ACHN (cell line): ENCODE measurements at places on chromosomes 12 and 14.

- peak; percentile 96 for DNase-seq
Measured at GRCh38 chr12:56261503-56262232, 3.5 kb upstream of the ANKRD52 start.

GRCh38 chr12:40716037-40716436, 23.8 kb downstream of the CNTN1 start:
- no peak for DNase-seq

GRCh38 chr12:5518584-5519365, 86.9 kb downstream of the NTF3 start:
- DNase-seq: no peak

- no peak for DNase-seq
Measured at GRCh38 chr12:5592310-5592709, 160.4 kb downstream of the NTF3 start.

DNA sequence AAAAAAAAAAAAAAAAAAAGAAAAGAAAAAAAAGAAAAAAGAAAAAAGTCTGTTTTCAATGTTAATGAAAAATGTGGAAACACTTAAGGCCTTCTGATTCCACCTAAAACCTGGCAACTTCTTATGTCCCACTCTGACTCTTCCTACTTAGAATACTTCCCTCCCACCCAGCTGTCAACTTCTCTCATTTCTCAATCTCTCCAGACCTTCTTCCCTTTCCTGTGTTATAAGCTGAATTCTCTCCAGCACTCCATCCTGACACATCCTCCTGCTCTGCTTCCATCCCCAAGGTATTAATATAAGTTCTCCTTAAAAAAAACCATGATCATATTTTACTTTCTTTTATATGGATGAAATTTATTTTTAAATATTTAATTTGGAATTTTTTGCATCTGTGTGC, 20.3 kb upstream of the TMTC1 start:
- no peak for DNase-seq

DNA sequence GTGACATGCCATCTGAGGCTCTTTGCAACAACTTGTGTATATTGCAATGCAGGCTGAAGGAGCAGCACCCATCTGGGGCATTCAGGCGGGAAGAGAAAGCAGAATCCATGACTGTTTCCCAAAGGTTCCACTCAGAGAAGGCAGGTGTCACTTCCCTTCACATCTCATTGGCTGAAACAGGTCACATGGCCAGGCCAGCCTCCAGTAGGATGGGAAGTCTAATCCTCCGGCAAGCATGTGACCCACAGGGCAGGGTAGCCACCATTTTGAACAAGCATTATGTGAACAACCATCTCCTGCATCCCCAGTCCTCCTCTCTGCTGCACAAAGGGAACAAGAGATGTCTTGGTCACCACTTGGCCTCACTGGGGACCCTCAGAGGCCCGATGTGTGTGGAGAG, 70.6 kb downstream of the RIN3 start:
- DNase-seq: no peak

DNA sequence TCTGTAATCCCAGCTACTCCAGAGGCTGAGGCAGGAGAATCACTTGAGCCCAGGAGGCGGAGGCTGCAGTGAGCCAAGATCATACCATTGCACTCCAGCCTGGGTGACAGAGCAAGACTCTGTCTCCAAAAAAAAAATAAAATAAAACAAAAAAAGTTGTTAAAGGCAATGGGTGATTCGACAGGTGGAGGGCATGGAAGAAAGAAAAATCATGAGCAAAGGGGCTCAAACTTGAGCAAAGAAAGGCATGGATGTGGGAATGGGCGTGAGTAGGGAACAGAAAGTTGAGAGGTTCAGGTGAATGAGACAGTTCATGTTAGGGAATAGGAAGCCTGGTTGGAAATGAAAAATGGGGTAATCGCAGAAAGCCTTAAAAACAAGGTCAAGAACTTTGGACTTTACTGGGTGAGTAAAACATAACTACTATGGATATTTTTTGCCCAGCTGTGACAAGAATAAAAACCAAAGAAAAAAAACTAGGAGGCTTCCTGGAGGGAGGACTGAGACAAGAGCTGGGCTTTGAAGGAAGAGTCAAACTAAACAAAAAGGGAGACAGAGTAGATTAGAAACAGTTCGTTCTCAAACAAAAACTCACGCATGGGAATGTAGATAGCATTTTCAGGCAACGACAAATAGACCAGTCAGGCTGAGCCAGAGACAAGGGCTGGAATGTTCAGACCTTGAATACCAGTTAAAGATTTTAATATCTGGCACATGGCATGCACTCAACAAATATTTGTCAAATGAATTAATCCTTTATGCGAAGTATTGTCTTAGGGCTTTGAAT, 18.8 kb downstream of the PYM1 start:
- no peak for DNase-seq

DNA sequence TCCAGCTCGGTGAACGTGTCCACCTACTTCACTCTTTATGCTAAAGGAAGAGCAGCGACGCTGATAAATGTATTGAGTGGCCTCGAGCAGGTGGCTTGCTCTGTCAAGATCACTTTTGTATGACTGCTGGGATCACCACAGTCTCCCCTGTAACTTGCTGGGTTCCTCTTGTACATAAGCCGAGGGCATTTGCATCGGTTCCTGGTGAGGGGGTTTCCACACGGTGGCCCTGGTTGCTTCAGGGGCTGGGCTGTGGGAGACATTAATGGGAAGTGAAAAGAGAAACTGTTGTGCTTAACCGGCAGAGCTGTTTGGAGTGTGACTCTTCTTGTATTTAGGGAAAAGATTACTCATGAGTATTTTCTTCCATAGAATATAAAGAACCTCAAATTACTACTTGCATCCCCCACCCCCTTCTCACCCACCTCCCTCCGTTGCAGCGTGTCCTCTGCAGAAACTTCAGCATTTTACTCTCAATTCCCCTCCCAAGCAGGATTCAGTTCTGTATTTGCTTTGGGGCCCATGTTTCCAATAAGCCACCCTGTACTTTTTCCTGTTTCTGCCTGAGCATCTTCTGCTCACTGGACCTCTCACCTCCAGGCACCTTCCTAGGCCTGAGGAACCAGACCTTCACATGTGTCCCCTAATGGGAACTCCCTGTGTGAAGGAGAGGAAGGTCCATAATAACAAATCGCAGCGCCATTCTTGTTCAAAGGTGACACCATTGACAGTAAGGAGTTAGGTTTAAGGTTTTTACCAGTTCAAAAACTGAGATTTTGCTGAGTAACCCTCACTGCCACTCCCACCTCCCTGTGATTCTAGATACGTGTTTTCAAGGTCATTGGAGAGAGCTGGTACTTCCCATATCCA, 187.0 kb downstream of the ETV6 start:
- DNase-seq: no peak

GRCh38 chr14:83960832-83961512, 1569.0 kb upstream of the FLRT2 start:
- DNase-seq: no peak

DNA sequence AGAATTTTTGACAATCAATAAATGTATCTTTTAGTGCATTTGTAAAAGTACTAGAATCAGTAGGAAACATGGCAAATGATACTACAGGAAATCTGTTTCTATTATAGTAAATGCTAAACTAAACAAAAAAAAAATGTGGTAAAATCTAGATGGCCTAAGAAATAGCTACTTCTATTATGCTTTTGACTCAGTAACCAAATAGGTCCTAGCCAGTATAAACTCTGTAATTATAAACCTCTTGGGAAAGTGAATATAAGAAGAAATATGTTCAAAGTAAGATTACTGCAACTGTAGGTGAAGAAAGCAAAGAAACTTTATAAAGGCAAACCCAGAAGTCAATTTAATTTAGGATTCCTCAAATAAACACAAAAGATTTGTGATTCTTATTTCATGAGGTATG, 581.2 kb downstream of the LRFN5 start:
- DNase-seq: no peak

DNA sequence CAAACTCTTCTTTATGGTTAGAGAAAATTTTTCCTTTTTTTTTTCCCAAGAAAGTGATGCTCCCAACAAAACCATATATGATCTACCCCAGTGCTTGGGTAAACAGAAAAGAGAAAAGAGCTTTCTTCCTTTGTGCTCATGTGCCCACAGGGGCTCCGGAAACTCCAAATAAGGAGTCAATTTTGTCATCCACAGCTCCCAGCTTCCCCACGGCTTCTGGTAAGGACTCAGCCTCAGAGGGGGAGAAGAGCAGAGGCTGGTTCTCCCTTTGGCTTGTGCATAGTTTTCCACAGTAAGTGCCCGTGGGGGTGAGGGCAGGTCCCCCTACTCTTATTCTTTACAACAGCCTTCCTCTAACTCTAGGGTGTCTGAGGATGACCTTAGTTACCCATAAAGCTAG, 13.3 kb upstream of the RGS6 start:
- DNase-seq: no peak

DNA sequence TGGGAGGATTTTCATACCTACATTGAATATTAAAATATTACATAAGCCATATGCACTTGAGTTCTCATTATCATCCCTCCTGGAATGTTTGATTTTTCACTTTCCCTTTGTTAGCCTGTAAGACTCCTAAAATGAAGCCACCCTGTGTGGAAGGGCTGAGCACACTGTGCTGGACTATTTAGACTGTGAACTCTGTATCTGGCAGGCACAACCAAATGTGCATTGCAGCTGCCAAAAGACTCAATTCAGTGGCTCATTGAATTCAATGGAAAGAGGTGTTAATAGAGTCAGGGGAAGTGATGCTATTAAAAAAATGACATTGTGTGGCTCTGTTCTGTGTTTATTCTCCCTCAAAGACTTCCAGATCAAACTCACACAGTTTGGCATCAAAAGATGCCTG, 111.1 kb downstream of the SMOC1 start:
- no peak for DNase-seq

DNA sequence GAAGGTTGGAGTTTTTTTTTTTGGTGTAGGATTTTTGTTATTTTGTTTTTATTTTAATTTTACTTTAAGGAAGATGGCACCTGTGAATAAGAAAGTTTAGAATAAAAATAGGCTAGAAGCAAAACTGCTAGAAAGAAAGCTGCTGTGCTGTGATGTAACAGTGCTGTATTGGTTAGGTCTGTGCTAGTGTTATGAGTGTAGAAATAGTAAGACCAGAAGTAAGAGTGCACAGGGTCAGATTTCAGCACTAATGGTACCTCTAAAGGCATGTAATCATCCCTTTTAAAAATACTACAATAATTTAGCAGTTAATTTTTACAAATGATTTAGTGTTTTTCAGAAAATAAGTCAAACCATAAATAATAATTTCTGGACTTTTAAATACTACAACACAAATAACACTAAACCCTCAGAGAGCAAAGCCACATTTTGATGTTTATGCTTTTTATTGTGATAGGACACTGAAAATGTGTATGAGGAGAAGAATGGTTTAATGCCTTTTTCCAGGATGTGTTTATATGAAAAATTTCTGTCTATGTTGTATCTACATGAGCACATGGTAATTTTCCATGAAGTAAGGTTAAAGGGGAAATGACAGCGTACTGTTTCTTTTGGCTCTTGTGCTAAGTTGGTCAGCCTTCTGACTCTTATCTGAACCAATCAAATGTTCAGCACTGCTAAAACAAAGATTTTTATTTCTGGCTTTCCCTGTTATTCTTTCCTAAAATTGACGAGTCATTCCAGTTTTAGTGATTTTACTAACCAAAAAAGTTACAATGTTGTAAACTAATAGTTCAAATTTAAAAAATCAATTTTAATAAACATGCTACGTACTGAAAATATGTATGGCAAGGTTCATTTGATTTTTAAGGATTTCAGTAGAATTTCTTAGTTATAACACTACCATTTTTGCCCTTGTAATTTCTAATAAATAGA, 96.1 kb downstream of the PPHLN1 start:
- DNase-seq: no peak

DNA sequence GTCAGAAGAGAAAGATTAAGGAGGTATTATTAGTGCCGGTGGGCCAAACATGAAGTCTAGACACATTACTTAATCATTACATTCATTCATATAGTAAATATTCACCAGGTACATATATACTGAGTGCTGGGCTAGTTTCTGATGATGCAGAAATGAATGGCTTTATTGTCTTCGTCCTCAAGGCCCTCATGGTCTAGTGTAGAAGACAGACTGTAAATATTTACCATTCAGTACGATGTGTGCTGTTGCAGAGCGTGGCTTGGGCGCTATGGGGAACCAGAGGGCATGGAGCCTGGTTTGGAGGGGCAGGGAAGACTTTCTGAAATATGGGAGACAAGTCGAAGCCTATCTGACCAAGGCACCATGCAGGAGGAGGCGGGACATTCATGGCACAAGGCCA, 37.0 kb upstream of the TCL1B start:
- DNase-seq: no peak

DNA sequence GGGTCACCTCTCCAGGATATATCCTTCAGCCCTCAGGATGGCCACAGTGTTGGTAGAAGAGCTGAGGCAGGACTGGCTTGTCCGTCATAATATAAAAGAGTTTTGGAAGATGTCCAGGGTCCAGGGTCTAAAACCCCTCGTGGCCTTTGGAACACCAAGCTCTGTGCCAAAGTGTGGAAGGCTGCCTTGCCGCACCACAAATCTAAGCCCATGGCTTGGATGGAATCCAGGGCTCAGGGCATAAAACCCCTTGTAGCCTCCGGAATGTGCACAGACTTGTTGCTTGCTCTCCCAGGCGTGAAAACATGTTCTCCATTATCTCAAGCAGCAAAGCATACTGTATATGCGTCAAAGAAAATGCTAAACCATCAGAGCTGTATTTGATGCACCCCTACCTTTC, 46.7 kb downstream of the TNFAIP2 start:
- DNase-seq: peak; percentile 89

- no peak for DNase-seq
Measured at GRCh38 chr12:115597157-115597712, 680.3 kb downstream of the MED13L start.

DNA sequence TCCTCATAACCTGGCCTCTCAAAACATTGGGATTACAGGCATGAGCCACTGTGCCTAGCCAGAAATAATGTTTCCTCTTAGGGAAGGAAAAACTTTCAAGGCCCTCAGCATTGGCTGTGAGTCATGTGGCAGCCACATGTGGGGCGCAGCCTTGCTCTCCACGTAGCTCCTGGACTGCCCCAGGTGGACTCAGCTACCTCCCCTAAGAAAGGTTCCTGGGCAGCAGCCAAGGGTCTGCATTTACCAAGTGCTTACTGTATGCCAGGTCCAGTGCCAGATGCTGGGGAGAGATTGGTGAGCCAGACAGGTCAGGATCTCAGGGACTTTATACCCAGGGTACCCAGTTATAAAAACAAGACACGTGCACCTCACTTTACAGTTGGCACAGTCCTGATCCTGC, 3.7 kb upstream of the TRPV4 start:
- no peak for DNase-seq

DNA sequence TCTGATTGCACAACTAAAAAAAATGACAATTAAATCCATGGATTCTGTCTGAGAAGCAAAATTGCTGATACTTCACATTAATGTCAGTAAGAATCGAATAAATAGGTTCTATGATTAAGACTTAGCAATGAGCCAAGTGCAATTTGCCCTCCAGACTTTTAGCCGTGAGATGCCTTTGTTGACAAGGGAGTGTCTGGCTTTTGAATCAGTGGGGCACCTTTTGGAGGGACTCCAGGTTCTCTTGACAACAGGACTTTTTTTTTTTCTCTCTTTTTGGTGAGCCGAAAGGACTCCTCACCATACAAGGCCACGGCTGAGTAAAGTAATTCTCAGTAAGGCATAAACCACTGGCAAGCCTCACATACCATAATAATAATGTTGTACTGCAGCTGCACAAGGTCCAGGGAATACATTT, 4.7 kb upstream of the MDM1 start:
- DNase-seq: no peak

- DNase-seq: no peak
Measured at GRCh38 chr14:105485739-105486162, 935 bp upstream of the CRIP1 start.

GRCh38 chr12:64072916-64073575, 149.1 kb downstream of the KICS2 start:
- DNase-seq: no peak

- DNase-seq: no peak
Measured at GRCh38 chr14:81209167-81209836, 11.5 kb downstream of the GTF2A1 start.
